ENCODE measurements at places on chromosomes 16 and 17. TPM values are rescaled to one million over a fixed set of nuclear protein-coding genes. Genes with fewer than 3 reads are reported as not detected.

GRCh38 chr16:68526143-68526781 lies 12.8 kb upstream of the ZFP90 start:
- no peak for DNase-seq

- DNase-seq, result no peak
These were observed 37.5 kb downstream of the DHRS7B start for GRCh38 chr17:21164216-21164615.

DNA sequence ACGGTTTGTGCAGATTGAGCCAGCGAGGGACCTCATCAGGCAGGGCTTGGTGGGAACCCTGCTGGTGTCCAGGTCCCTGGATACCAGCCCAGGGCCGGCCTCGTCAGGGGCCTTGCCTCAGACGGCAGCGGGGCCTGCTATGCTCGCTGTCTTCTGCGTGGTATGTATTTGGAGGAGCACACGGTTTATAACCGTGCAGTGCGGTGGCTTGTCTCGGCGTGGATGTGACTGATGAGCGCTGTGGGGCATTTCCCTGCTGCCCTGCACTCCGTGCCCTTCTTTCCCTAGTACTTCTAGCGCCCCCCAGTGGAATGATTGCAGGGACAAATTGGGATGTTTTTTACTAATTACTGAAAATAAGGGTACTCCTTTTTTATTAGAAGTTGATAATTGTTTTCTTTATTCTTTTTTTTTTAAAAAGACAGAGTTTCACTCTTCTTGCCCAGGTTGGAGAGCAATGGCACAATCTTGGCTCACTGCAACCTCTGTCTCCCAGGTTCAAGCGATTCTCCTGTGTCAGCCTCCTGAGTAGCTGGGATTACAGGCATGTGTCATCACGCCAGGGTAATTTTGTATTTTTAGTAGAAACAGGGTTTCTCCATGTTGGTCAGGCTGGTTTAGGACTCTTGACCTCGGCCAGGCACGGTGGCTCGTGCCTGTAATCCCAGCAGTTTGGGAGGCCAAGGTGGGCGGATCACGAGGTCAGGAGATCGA lies 15.3 kb downstream of the TBCD start:
- DNase-seq, result no peak

- DNase-seq, result no peak
These were observed 24.5 kb upstream of the DUSP14 start for GRCh38 chr17:37465069-37465616.

GRCh38 chr16:28297784-28298510 lies 5.6 kb downstream of the SBK1 start:
- no peak for DNase-seq

DNA sequence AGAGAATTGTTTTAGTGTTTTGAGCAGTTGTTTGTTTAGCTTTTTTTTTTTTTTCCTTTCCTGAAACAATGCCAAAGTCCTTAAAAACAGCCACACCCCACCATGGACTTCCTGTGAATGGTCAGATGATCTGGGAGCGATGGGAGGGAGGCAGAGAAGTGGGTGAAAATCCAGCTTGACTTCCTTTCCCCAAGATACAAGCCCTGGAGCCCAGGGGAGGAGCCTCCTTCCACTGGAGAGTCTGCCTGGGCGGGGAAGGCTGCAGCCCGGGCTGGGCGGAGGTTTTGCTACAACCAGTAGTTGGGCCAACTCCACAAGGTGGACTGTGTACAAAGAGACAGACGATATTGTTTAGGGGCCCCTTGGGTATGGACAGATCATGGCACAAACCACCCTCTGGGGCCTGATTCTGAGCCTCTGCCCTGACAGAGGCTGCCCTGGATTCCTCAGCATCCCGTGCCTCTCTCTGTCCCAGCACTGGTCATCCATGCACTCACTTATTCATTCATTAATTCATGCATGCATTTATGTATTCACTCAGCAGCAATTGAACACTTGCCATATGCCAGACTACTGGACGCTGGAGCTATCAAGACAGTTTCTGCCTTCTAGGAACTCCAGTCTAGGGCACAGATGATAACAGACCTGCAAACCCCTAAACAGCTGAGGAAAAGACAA lies 29.8 kb downstream of the WSB1 start:
- peak; percentile 80 for DNase-seq

GRCh38 chr17:609232-609810 lies 105.3 kb downstream of the VPS53 start:
- no peak for DNase-seq

- DNase-seq, result no peak
These were observed 12.9 kb downstream of the ITGAX start for GRCh38 chr16:31367853-31368252.

GRCh38 chr17:68255731-68256538 lies 8.1 kb downstream of the AMZ2 start:
- no peak for DNase-seq

DNA sequence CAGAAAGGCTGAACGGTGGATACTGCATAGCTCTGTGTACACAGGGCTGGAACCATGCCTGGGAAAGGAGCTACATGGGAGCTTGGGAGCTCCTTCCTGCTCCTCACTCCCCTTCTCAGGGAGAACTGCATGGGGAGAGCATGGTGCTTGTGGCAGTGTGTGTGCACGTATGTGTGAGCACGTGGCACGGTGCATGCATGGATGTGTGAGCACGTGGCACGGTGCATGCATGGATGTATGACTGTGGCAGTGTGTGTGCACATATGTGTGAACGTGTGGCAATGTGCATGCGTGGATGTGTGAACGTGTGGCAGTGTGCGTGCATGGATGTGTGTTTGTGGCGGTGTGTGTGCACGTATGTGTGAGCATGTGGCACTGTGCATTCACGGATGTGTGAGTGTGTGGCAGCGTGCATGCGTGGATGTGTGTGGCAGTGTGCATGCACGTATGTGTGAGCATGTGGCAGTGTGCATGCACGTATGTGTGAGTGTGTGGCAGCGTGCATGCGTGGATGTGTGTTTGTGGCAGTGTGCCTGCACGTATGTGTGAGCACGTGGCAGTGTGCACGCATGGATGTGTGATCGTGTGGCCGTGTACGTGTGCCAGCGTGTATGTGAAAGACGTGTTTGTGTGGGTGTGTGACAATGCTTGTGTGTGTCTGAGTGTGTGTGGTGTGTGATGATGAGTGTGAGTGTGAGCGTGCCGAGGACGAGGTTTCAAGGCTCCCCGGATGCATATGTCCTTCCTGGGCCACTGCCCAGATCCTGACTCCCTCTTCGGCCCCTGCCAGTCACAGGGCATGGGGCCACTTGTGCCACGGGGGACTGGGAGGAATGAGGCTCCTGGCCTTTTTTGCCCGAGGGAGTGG lies 52.4 kb upstream of the JPH3 start:
- no peak for DNase-seq

- DNase-seq, result no peak
These were observed 6.4 kb downstream of the ZNF207 start for GRCh38 chr17:32356378-32356743.

DNA sequence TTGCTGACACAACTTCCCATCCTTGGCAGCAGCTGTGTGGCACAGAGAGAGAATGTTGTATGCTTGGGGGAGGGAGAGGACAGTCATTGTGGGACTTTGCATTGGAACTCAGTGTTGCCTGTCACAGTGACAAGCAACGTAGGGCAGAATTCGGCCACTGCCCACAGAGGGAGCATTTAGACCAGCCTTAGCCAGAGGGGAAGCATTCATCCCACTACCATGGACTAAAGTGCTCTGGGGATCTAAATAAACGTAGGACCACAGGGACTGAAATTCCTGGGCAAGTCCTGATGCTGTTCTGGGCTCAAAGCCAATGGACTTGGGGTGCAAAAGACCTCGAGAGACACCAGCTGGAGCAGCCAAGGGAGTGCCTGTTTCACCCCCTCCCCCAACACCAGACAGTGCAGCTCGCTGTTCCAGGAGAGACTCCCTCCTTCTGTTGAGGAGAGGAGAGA lies 44.9 kb downstream of the ABCA8 start:
- DNase-seq, result peak; percentile 4

- peak; percentile 39 for DNase-seq
These were observed 6.2 kb downstream of the JPH3 start for GRCh38 chr16:87608400-87608985.

- no peak for DNase-seq
These were observed 28.7 kb upstream of the DNAI2 start for GRCh38 chr17:74245145-74245831.

GRCh38 chr17:10843811-10844210 lies 5.9 kb upstream of the PIRT start:
- DNase-seq, result no peak

- DNase-seq, result no peak
These were observed 134.4 kb downstream of the COPRS start for GRCh38 chr17:31724619-31725018.

GRCh38 chr17:31678431-31678830 lies 180.6 kb downstream of the COPRS start:
- DNase-seq, result peak; percentile 72

Gene TBC1D3
- total RNA-seq, result not detected

Gene CDK3
- 0.49 TPM for total RNA-seq

Gene TAT
- not detected for total RNA-seq

Gene NOD2
- total RNA-seq, result not detected

Gene SLC13A2
- not detected for total RNA-seq

Gene C16orf46
- total RNA-seq, result 0.80 TPM

Gene ABCA8
- total RNA-seq, result not detected

Gene RPRML
- total RNA-seq, result 1.3 TPM

Gene DNAH9
- total RNA-seq, result not detected

Gene TTYH2
- total RNA-seq, result 3.0 TPM

Gene ANKRD11
- 39.2 TPM for total RNA-seq

All from H4 (cell line).